Mesothelial cell of epicardium (in vitro differentiated cells): ENCODE measurements at places on chromosomes 7 and 10. TPM values are rescaled to one million over a fixed set of nuclear protein-coding genes. Genes with fewer than 3 reads are reported as not detected.

The CCDC146 gene
- total RNA-seq: 9.2 to 13.9 TPM (median 12.1 TPM) in 3 replicates

The DOCK1 gene
- total RNA-seq: 70.0 to 74.8 TPM (median 70.5 TPM) in 3 replicates

GRCh38 chr7:33459340-33459751 is 330.0 kb downstream of the BBS9 start:
- DNase-seq: no peak

- DNase-seq: no peak
Observed at GRCh38 chr10:71331736-71332135, 12.7 kb downstream of the SLC29A3 start.

The SLC16A12 gene
- 3.0 to 3.1 TPM (median 3.1 TPM) in 3 replicates for total RNA-seq

DNA sequence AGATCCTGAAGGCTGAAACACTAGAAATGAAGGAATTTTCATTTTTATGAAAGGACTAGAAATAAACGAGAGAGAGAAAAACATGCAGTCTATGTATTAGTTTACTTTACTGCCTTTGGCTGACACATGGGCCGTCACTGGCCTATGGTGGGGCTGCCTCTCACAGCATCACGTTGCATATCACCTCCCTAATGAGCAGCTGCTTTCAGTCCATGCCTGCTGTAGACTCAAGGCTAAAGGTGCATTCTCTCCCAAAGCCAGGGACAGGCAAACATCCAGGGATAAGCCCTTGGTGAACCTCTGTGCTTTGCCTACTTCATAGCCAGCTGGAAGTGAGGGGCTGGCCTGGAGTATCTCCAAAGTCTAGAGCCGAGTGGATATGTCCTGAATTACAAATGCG is 359.4 kb downstream of the GPAM start:
- no peak for DNase-seq

DNA sequence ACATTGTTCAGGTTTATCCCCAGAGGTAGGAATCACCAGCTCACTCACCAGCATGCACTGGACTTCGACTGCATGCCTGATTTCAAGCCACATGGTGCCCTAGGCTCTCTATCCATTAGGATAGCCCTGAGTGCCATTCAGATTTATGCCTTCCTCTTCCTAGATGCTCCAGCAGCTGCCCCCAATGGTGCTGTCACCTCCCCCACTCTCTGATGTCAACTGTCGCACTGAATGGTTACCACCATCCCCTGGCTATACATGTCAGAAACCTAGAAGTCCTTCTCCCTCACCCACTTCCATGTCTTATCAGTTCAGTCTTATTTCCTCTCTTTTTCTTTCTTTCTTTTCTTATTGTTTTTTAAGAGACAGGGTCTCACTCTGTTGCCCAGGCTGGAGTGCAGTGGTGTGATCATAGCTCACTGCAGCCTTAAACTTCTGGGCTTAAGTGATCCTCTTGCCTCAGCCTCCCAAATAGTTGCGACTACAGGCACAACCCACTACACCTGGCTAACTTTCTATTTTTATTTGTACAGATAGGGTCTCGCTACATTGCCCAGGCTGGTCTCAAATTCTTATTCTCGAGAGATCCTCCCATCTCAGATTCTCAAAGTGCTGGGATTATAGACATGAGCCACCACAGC is 2.9 kb downstream of the SFXN4 start:
- DNase-seq: no peak

GRCh38 chr7:69448071-69448470 is 150.2 kb upstream of the AUTS2 start:
- no peak for DNase-seq

The ADAM22 gene
- 4.3 to 6.3 TPM (median 4.7 TPM) in 3 replicates for total RNA-seq

The BICC1 gene
- total RNA-seq: 8.7 to 9.9 TPM (median 9.3 TPM) in 3 replicates

DNA sequence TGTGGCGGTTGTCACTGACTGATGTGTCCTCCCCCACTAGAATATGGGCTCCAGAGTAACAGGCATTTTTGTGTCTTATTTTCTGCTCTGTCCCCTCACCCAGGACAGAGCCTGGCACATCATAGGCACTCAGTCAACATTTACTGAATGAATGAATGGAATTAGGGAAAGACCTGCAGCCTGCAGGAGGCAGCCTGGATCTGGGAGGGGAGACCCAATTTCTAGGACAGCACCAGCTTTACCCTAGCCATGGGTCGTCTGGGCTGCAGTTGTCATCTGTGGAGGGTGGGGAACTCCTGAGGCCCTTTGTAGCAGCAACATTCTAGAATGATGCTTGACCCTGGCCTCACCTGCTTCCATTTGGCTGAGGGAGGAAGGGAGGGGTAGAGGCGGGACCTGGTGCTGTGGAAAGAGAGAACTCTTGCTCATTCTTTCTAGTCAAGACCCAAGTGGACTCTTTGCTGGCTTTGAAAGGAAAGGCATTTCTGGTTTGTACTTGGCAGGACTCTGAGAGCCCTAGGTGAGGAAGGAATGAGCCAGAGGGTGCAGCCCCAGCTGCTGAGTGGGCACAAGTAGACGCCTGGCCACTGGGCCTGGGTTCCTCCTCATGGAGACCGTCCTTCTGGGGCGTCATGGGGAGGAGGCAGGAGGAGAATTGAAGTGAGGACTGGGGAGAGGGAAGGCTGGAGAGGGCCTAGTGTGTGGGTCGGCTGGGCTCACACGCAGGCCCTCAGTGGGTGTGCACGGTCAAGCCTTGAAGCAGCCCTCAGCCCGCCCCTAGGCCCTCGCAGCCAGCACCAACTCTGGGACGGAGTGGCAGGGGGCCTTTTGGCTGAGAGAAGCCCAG is 8.9 kb downstream of the FGF8 start:
- no peak for DNase-seq
